CD4-positive, alpha-beta T cell treated with Interleukin-17A for 1 hour (primary cell): ENCODE measurements at places on chromosomes 5 and 9.

- no peak for DNase-seq
Observed at GRCh38 chr5:118468085-118468484, 520.3 kb downstream of the DTWD2 start.

DNA sequence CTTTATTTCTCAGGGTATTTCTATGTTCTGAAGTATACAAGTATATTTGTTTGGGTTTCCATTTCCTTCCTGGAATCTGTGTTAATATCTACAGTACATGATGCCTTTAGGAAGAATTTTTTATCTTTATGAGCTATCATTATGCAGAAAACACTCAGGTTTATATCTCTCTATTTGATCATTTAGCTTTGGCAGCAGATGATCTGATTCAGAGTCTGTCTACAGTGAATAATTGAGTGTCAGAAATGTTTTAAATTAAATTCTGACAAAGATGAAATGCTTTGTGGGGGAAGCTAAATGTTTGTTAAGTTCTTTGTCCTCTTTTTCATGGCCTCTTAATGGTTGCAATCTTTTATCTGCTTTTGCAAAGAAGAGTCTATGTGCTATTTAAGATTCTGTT, 2141.0 kb upstream of the ACO1 start:
- DNase-seq: no peak

DNA sequence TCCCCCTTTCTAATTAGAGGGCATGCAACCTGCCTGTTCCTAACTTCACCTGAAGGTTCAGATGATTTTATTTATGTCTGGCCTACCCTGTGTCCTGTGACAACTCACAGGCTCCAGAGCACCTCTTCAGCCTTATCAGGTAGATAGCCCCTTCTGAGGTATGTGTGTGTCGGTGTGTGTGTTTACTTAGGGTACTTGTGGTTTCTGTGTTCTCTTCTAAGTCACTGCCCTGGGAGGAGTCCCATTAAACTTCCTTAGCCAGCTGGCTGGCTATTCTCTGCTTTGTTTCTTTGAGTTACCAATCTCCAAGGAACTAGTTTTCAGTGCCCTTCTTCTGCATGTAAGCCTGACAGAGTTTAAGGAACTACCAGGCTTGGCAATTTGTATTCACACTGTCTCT, 74.9 kb downstream of the UNC13B start:
- DNase-seq: no peak

GRCh38 chr5:62268792-62269191, 37.2 kb upstream of the KIF2A start:
- DNase-seq: no peak

DNA sequence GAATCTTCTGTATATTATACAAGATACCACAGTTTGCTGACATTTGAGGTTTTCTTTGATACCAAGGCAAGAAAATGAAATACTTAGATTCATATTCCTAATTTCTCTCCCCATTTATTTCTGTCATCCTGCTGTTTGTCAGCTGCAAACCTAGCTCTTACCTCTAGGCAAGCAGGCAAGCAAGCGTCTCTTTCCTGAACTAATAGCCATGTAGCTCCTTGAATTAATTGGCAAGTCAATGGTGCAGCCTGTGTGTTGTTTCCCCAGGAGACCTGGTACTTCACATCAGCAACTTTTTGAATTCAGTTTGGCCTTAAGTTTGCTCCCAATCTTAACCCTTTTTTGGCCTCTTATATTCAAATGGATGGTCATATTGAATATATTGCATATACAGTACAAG, 573.6 kb upstream of the ARRDC3 start:
- DNase-seq: no peak

DNA sequence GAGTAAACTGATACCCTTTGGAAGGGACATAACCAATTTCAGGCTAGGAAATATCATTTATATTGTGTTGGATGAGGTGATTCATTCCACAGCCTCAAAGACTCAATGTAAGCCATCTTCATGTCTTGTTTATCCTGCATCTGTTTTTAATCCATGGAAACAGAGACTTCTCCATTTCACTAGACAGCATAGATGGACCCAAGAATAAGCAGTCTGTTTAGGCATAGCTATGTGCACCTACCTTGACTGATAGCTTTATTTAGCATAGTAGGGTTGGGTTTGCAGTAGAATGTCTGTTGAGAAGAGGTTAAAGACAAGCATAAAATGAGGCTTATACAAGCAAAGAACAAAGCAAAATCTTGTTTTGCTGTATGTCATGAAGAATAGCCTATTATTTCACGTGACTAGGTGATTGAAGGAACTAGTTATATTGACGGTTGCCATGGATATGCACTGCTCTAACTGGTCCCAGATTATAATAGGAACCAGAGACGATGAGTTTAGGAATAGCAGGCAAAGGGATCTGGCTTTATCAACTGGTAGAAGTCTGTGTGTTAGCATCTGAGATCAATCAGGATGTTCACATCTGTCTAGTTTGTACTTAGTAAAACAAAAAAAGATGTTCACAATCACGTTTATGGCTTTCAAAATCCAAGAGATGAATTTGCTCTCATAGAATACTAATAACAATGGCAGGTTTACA, 154.8 kb upstream of the KLF9 start:
- no peak for DNase-seq

DNA sequence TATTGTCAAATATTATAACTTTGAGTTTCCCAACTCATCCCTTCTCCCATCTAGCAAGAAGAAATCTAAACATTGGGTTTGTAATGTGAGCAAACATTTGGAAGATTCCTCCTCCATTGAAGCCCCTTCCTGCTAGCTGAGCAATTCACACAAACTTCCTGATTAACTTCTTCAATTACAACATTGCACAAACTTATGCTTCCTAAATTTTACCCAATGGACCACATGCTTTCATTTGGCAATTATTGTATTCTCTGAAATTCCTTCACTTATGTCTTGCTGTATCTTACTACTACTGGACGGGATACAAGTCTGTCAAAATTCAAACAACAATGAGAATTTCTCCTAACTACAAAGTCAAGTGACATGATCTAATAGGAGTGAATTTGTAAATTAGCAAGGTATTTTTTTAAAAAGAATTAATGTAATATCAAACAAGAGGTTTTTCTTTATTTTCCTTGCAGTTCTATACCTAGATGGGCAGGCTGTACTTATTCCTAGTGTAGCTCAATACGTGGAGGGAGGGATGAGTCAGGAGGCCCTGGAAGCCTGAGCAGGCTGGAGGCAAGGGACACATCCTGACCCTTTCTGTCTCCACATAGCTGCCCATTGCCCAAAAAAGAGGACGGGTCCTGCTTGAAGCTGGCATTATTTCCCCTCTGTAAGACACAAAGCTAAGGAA, 11.8 kb upstream of the IFNW1 start:
- no peak for DNase-seq

DNA sequence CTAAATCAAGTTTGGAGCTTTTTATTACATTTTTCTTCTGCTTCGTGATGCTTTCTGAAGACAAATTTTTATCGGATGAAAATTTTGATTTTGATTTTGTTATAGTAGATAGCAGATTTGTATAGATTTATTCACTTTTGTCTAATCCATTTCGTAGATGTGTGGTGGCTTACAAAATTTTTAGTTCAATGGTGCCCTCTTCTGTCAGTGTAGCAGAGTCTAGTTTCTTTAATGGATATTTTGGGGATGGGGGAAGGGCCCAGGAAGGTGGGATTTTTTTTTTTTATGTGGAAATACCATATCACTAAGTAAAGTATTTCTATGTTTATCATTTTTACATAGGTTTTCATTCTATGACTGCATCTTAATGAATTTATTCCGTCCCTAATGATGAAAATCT, 259.9 kb upstream of the TARS1 start:
- DNase-seq: no peak

GRCh38 chr5:6822068-6822467, 108.8 kb downstream of the TENT4A start:
- no peak for DNase-seq

GRCh38 chr9:15370466-15371447, 51.9 kb upstream of the SNAPC3 start:
- no peak for DNase-seq
